ENCODE measurements at places on chromosomes 16 and 17. TPM values are rescaled to one million over a fixed set of nuclear protein-coding genes. Genes with fewer than 3 reads are reported as not detected.

The OR3A3 gene
- not detected for polyA plus RNA-seq

- no peak for DNase-seq
- H3K27ac ChIP-seq: no peak overlapping the region
- H3K27me3 ChIP-seq: no peaks in the 10 kb centered on the region
- H3K4me3 ChIP-seq: no peak overlapping the region
These were observed 5.6 kb downstream of the SPATA32 start for GRCh38 chr17:45256114-45256966.

The MYL11 gene
- 18.5 TPM for polyA plus RNA-seq

DNA sequence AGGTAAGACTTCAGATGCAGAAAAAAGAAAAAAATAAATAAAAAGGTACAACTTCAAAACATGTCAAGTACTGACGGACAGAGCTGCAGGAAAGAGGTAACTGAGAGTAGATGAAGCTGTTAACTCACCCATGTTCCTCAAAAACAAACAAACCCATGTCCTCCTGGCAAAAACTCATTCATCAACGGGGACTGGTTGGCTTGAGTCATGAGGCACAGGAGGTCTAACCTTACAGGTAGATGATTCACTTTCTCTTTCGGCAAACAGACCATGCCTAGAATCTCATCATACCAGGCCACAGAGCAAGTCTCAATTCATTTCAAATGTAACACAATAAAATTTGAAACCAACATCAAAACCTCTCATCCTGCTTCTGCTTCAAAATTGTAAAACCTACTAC is 12.3 kb upstream of the FASN start:
- no peaks in the 10 kb centered on the region for H3K27me3 ChIP-seq
- DNase-seq: no peak
- H3K4me1 ChIP-seq: peaks cover 18% of the 10 kb centered on the region
- H3K27ac ChIP-seq: no peak overlapping the region
